ENCODE measurements at places on chromosomes 1 and 21.

- DNase-seq, result no peak
These were observed 2.5 kb downstream of the IL24 start for GRCh38 chr1:206899717-206900116.

DNA sequence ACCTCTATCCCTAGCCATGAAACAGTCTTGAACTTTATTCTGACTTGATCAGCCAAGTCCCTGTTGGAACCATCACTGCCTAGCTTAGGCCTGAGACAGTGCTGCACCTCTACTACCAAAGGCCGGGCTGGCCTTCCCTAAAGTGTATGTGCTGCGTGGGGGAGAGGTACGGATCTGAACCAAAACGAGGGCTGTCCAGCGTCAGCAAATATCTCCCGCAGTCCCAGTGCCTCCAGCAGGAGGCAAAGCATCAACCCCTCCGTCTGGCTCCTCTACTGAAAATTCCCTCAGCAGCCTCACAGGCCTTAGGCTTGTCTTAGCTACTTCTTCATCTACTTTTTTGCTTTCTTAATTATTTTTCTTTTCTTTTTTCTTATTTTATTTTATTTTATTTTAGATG is 33.3 kb upstream of the KIF26B start:
- DNase-seq, result no peak

DNA sequence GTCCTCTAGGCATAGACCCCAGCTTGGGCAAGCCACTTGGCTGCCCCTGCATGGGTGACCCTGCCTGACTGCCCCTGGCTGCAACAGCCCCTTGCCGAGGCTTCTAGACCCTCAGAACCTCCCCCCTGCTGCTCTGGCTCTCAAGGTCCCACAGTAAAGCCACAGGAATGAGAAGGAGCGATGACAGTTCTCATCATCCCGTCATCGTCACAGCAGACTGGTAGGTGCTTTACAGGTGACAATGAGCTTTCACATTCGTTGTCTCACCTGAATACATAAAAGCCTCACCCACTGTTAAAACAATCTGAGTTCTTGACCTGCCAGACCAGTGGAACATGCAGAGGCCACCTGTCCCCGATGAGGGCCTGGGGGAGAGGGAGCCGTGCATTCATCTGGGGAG is 36.0 kb upstream of the GPR157 start:
- DNase-seq, result peak; percentile 59

- DNase-seq, result no peak
These were observed 61.1 kb upstream of the IRF2BP2 start for GRCh38 chr1:234670967-234671626.

DNA sequence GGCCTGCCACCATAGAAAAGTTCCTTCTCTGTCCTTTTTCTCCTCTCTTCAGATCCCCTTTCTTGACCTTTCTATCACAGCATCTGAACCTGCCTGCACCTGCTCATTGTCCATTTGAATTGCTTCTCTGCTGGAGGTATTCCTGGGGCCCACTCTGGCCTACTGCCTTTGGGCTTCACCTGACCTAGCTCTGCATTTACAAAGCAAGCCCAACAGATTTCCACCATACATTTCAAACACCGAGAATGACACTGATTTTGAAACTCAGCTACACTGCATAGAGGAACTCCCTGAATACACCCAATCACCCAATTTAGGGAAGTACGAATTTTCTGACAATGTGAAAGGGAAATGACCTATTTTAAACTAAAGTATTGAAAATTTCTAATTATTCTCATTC is 284.5 kb upstream of the USP25 start:
- no peak for DNase-seq

DNA sequence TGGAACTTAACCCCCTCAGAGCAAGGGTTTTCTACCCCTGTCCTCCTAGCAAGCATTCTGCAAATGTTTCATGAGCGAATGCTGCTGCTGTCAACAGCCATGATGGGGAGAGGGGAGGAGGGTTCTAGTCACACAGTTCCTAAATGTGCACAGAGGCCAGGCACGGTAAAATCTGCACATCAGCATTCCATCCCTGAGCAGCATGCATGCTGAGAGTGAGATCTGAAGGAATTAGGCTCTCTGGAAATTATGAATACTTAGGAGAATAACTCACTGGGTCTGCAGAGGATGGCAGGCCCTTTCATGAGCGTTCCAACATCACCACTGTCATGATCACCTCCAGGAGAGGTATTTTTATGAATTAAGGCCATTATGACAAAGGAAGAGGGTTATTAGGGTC is 2.1 kb downstream of the VTCN1 start:
- DNase-seq, result no peak

DNA sequence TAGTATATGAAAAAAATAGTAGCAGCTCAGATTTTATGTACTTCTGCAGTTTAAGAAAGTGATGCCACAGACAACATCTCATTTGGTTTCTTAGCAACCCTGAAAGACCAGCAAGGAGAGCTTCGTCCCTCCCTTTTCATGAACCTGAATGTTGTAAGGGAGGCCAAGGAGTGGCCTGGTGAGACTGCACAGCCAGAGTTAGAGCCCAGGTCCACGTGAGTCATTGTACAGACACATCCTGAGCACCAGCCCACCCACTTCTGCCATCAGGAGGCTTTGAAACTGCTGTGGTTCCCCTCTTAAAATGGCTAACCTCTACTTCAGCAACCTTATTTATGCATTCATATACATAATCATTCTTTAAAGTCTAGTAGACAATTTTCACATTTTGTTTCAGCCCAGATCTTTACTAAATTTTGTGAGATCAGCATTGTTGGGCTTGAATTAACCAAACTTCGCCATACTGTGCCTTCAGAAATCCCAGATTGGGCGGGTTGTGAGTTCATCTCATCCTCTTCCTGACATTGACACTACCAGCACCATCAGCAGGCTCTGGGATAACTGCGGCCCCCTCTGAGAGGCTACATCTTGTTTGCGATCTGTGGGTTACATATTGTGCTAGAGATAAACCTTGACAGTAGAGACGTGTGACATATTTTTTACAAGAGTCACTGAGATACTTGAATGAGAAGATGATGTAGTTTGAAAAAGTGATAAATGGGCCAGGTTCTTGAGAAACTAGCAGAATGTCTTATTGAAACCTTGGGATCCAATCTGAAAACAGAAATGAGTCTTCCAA is 106.7 kb downstream of the CAMTA1 start:
- DNase-seq, result no peak

DNA sequence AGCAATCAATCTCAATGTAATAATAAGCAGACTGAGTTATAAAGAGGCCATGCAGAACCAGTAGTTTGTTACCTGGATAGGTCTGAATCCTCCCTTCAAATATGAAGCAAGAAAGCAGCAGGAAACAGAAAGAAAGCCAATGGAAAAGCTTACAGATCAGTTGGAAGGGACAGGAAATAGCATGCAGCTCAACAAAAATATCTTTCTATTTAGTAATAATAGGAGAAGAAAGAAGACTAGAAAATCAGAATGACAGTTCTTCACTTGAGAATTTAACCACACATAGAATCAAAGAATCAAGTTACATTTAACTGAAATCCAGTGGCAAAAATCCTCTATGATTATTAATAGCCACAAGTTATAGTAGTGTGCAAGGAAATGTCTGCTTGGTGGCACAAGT is 194.4 kb downstream of the EIF4G3 start:
- no peak for DNase-seq

DNA sequence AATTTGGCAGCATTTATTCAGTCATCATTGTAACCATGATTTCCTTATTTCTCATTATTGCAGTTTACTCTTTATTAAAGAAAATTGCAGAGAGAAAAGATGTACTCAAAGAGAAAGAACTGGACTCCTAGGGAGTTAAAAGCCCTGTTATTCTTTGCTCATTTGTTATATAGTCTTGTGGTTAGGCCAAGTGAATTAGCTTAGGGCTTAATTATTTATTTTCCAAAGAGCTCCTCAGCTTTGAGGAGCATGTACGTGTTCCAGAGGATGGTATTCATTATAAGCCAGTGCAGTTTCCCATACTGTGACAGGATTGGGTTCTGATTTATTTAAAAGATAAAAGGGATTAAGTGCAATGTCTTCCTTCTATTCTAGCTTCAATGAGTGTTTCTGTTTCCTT is 86.4 kb downstream of the GPR161 start:
- no peak for DNase-seq

DNA sequence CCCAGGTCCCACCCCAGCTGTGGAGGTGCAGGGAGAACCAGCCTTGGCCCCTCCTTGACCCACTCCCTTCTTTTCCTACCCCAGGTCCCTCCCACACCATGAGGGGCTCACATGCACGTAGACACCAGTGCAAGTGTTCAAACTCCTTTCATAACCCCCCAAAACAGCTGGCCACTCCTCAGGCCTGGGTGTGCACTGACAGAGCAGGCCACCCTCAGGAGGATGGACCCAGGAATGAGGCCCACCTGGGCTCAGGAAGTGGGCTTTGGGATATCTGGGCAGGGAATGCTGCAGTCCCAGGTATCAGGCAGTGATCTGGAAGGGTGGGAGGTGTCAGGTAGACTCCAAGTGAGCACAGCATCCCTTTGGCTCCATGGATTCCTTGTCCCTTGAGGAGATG is 723.8 kb downstream of the MATN1 start:
- no peak for DNase-seq

DNA sequence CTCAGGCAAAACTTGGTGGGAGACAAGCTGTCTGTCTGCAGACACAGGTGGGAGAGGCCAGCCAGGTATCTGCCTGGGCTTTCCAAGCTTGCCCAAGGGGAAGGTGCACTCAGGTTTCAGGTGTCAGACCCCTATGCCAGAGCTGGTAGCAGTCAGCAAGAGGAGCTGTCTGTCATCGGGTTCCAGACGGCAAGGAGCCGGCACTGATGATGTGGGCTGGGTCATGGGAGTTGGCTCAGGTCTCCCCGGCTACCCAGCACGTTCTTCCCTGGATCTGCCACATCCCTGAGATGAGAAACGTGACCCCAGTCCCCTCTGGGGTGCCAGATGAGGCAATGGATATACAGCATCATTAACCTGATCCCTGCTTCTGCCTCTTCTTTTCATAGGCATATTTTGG is 23.0 kb downstream of the TMCC2 start:
- DNase-seq, result no peak

DNA sequence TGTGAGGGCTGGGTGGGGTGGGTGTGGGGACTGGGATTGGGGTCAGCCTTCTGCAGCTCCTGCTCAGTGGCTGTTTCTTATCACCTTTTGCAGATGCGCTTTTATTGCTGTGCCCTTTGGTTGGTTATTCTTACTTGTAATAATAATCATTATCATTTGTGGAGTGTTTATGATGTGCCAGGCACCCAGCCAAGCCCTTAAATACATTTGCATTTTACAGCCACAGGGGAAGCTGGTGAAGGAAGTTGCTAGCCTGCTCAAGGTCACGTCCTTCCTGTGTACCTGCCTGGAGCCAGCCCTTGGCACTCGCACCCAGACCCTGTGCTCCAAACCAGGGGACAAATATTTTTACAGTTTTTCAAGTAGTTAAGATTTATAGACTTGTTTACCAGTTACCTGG is 144.0 kb downstream of the PGBD5 start:
- DNase-seq, result peak; percentile 62

- no peak for DNase-seq
These were observed 16.2 kb downstream of the PTGER3 start for GRCh38 chr1:71031426-71031825.

DNA sequence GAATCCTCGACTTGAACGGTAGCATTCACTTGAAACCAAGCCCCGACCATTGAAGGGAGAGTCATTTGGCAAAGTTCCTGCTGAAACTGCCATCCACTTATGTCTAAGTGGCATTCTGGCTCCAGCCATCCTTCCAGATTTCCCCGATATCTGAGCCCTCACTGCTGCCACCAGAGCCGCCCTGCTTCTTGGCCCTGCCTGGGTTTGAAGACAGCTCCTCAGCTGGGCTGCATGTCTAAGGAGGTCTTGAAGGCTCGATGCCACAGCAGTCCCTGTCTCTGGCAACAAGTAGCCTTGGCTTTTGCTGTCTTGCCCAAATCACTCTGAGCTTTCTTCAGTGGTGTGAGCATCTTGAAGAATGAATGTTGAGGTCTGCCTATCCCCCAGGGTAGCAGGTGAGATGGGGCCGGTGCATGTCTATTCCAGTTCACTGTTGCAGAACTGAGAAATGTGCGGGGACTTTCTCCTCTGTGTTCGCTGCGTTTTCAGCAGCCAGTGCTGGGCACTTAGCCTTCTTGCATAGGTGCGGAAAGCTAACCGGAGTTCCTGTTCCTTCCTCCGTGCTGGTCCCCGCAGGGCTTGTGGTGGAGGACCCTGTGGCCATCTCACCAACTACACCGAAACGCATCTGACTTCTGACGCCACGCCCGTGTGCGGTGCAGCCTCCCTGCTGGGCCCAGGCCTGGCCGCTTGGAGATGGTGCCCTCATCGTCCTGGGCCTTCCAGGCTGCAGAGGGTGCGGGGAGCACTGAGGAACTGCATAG is 29.2 kb downstream of the MAN1C1 start:
- DNase-seq, result no peak

GRCh38 chr1:174165471-174166137 is 6.3 kb downstream of the RABGAP1L start:
- no peak for DNase-seq

- no peak for DNase-seq
These were observed 68.0 kb upstream of the NRIP1 start for GRCh38 chr21:15132781-15133180.

DNA sequence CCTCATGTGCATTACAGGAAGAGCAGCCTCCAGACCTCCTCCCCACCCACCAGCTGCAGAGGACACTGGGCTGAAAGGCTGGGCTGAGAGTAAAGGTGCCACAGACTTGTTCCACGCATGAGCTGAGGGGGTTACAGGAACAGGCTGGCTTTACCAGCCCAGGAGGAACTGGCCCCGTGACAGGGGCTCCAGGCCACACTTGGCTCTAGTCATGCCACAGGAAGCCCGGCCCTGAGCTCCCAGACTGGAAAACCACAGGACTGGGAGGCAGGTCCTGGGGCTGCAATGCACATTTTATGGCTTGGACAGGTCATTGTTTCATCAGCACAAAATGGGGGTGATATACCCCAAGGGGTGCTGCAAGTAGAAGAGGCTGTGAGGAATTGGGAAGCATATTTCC is 35.6 kb downstream of the GPA33 start:
- no peak for DNase-seq

- DNase-seq, result no peak
These were observed 6.6 kb downstream of the SORT1 start for GRCh38 chr1:109391157-109391556.

GRCh38 chr1:245587435-245588115 is 432.8 kb downstream of the KIF26B start:
- no peak for DNase-seq

- peak; percentile 72 for DNase-seq
These were observed 82.6 kb downstream of the EVA1C start for GRCh38 chr21:32494934-32495709.

DNA sequence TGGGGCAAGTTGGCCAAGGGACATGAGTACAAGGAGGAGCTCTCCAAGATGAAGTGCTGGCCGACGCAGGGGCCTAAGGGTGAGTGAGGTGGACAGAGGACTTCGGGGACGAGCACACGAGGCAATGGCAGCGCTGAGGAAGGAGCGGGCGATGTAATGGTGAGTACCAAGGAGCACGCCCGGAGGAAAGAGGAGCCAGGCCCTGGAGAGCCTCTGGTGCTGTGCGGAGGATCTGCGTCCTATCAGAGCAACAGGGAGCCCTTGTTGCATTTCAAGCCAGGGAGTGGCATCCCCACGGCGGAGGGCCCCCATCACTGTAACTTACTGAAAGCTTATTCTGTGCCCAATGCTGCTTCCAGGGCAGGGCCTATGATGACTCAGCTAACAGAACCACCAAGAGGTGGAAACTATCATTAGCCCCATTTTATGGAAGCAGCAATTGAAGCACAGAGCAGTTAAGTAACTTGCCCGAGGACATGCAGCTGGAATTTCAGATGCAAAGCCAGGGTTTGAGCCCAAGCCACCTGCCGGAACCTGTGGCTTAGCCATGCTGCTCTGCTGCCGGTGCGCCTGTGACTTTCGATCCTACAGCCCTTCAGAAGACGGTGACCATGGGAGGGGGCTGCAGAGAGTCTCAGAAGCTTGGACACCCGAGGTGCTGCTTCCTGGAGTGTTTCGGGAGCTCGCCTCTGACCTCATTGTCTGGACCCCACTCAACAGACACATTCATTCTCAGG is 17.6 kb upstream of the AJAP1 start:
- DNase-seq, result no peak

All from LNCaP clone FGC (cell line).